Activated naive CD8-positive, alpha-beta T cell treated with anti-CD3 and anti-CD28 coated beads for 36 hours (primary cell): ENCODE measurements at places on chromosomes 16 and 17.
A peak's percentile ranks its signal among the peaks of the same experiment; 100 is the strongest.

- DNase-seq: no peak
These were observed 137.4 kb downstream of the NPIPB5 start for GRCh38 chr16:22648141-22648540.

- DNase-seq: no peak
These were observed 72.3 kb upstream of the CORO6 start for GRCh38 chr17:29694918-29695563.

- peak; percentile 76 for DNase-seq
These were observed 219.3 kb upstream of the GSE1 start for GRCh38 chr16:85393674-85394451.

DNA sequence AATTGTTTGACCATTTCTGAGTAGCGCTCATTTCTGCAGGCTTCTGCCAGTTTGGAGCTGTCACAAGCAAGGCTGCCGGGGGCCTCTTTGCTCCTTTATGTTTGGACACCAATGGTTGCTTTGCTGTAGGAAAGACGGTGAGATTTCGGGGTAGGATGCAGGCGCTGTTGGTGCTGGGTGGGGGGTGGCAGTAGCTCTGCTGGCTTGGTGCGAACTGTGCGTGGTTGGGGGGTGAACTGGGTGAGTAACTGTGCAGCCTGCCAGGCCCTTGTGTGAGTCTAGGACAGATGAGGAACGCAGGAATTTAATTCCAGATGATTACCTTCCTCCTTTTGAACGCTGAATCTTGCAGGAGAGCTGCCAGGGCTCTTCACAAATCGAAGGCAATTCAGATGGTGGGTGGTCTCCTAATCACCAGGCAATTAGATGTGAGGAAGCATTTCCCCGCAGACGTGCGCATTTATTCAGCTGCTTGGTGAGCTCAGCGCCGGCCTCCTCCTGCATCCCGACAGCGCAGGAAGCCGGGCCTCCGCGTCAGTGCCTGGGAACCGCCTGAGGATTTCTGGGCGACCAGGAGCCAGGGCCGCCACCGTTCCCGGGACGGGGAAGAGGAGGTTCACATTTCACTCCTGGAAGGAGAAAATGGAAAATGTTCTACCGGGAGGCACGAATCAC is 154.4 kb downstream of the FOXL1 start:
- no peak for DNase-seq

DNA sequence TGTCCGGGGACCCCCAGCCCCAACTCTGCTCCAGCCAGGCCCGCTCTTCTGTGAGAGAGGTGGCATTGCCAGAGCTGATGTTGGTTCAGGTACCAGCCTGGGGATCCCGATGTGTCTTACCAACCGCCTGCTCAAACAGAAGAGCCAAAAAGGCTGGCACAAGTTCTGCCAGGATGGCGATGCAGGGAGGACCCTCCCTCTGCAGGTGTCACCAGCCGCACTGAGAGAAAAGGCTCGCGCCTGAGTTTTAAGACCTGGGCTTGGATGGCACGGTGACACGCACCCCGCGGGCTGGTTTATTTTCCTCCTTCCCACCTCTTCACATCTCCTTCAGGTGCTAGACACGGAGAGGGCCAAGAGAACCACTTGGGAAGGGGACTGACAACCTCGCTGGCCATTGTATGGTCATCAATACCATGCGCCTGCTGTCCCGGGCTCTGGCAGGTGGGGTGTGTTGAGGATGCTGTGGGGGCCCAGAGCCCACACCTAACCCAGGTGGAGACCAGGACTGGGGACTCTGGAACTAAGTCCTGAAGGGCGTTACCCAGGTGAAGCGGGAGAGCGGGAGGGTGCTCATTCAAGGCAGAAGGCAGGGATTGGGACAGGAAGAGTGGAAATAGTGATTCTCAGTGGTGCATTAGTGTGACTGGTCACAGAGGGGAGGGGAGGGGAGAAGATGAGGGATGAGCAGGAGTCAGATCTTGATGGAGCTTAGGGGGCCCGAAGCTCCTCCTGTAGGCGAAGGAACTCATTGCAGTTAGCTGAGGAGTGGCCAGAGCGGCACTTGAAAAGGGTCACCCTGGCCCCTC is 16.3 kb downstream of the FOXJ1 start:
- DNase-seq: no peak

DNA sequence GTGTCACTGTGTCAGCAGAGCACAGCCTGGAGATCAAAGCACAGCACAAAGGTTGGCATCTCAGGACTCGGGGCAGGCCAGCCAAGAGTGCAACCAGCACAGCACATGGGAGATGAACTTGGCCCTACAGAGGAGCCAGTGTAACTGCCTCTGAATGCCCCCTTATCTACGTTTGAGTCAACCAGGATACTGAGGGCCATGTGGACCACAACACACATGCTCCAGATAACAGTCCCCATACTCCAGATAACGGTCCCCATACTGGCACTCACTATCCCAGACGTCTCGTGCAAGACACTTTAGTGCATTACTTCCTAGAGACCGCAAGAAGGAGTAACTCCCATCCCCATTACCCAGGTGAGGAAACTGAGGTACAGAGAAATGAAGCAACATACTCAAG is 88.2 kb downstream of the XYLT1 start:
- no peak for DNase-seq

DNA sequence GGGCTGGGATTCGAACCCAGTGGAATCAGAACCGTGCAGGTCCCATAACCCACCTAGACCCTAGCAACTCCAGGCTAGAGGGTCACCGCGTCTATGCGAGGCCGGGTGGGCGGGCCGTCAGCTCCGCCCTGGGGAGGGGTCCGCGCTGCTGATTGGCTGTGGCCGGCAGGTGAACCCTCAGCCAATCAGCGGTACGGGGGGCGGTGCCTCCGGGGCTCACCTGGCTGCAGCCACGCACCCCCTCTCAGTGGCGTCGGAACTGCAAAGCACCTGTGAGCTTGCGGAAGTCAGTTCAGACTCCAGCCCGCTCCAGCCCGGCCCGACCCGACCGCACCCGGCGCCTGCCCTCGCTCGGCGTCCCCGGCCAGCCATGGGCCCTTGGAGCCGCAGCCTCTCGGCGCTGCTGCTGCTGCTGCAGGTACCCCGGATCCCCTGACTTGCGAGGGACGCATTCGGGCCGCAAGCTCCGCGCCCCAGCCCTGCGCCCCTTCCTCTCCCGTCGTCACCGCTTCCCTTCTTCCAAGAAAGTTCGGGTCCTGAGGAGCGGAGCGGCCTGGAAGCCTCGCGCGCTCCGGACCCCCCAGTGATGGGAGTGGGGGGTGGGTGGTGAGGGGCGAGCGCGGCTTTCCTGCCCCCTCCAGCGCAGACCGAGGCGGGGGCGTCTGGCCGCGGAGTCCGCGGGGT is at the start of gene CDH1:
Gene CDH1 (plus strand): TSS at position 247 of the 684 bp plus-strand sequence. CDS start 124 bp downstream, at position 371.
- DNase-seq: peak; percentile 46

DNA sequence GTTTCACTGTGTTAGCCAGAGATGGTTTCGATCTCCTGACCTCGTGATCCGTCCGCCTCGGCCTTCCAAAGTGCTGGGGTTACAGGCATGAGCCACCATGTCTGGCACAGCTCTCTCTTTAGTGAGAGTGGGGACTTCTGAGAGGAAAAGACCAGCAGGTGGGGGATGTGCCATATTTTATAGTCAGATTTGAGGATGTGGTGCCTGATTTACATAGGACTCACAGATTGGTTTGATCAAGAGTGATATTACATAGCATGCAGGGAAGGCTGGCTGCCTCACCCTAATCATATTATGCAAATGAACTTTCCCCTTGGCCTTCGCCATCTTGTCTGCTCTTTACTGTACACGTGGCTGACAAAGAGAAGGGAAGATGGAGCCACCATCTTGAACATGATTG is 28.1 kb upstream of the MAPK3 start:
- DNase-seq: no peak

DNA sequence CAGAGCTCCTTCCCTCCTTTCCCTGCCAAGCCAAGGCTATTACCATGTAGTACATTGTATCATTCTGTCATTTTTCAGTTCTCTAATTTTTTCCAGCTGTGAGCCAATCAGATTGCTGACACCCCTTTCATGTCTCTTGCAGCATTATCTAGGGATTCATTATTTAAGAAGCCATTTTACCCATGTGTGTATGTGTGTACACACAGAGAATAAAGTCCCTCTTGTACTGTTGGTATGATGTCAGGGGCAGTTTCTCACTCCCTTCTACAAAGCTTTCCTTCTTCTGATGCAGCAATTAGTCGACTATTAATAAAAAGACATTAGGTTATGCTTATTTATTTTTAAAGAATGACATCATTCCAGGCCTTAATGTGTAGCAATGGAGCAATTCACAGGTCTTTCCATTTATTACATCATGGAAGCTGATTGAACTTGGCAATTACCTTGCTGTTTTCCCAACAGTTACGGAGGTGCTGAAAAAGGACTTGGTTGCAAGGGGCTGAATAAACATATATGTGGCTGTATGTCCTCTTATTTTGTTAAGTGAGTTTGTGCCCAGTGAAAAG is 159.4 kb upstream of the HS3ST3A1 start:
- no peak for DNase-seq

DNA sequence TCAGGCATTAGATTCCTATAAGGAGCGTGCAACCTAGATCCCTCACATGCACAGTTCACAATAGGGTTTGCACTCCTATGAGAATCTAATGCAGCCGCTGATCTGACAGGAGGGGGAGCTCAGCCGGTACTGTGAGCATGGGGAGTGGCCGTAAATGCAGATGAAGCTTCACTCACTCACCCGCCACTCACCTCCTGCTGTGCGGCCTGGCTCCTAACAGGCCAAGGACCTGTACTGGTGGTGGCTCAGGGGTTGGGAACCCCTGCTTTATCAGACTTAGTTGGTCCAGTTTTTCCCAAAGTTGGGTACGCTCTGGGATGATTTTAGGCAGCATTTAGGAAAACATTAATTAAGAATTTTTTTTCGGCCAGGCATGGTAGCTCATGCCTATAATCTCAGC is 103.8 kb downstream of the MARF1 start:
- no peak for DNase-seq

GRCh38 chr17:2406903-2407790 is 6.3 kb upstream of the MNT start:
- DNase-seq: no peak

GRCh38 chr16:74076568-74076967 is 220.0 kb upstream of the PSMD7 start:
- no peak for DNase-seq

DNA sequence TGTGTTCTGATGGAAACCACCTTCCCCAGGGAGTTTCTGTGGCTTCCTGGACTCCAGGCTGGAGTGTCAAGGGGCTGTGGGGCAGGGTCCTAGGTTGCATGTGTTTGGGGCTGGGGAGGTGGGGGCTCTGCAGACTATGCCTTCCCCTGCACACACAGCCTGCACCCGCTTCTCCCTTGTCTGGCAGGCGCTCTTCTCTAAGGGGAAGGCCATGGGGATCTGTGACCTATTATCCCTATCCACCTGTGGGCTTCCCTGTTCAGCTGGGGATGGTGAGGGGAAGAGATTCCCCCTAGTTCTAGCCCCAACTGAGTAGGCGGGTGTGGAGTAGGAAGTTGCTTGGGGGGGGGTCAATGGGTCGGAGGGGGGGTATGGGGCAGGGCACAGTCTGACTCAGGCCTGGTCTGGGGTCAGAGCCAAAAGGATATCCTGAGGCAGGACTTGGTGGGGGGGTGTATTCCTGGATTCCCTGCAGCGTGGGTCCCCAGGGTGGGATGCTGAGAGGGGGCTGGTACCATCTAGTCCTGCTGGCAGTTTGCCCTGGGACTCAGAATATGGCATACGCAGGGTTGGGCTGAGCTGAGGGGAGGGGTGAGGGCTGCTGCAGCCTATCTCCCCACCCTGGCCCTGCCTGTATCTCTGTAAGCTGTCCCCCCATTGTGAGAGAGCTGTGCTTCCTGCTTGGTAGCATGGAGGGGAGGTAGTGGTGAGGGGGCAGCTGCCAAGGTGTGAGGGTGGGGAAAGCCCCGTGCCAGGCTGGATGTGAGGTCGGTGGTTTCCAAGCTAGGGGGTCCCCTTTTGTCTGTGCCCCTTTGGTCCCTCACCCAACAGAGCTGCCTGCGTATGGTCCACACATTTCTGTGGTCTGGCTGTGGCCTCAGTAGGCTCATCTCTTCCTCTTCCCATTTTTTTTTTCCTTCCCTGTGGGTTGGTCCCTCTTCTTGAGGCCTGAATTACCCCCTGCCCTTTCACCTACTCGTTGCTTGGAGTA is 14.7 kb downstream of the RARA start:
- peak; percentile 82 for DNase-seq

DNA sequence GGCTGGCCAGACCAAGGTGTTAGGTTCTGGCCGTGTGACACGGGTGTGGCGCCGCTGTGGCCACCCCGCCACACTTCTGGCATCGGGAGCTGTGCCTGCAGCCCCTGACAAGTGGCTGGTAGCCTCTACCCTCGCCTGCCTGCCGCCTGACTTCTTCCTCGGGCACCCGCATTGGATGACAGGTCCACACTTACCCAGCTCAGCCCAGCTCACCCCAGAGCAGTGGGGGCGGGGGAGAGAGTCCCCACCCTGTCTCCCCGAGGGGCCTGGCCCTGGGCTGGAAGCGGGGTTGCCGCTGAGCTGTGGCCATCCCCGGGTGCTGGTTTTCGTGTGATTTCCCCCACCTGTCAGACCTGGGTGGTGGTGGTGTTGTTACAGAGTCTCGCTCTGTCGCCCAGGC is 53.9 kb upstream of the ACSF3 start:
- no peak for DNase-seq

GRCh38 chr17:56919717-56920116 is 5.9 kb upstream of the TRIM25 start:
- no peak for DNase-seq

- no peak for DNase-seq
These were observed 20.5 kb upstream of the KLHL11 start for GRCh38 chr17:41885733-41886132.

- DNase-seq: no peak
These were observed 7.1 kb downstream of the FAHD1 start for GRCh38 chr16:1834096-1834495.

- DNase-seq: no peak
These were observed 331.4 kb upstream of the WSB1 start for GRCh38 chr17:26962255-26963162.

GRCh38 chr16:78749745-78750268 is 650.4 kb downstream of the WWOX start:
- DNase-seq: no peak

- DNase-seq: peak; percentile 50
These were observed 107.9 kb downstream of the SMG6 start for GRCh38 chr17:2195729-2196128.

DNA sequence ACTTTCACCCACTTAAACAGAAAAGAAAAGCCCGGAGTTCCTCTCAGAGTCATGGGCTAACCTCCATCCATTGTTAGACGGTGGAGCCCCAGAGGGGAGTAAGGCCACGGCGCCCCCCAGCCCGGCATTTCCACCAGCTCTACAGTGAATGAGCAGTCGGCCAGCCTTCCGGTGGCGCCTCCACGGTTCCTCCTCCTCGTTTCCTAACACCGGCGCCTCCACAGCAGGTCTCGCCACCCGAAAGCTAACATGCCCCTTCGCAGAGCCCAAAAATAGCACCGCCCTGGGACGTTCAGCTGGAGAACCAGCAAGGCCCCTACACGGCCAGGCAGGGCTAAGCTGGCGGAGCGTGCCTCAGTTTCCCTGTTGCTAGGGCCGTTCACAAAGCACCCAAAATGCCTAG is 858 bp downstream of the MMD start:
- peak; percentile 48 for DNase-seq
